Putamen (tissue), 1 donor: ENCODE measurements at places on chromosomes 11 and 22.

GRCh38 chr11:70421123-70421522, 22.8 kb downstream of the CTTN start:
- no peak for DNase-seq

GRCh38 chr22:41488076-41488475, 19.2 kb downstream of the ACO2 start:
- no peak for DNase-seq

DNA sequence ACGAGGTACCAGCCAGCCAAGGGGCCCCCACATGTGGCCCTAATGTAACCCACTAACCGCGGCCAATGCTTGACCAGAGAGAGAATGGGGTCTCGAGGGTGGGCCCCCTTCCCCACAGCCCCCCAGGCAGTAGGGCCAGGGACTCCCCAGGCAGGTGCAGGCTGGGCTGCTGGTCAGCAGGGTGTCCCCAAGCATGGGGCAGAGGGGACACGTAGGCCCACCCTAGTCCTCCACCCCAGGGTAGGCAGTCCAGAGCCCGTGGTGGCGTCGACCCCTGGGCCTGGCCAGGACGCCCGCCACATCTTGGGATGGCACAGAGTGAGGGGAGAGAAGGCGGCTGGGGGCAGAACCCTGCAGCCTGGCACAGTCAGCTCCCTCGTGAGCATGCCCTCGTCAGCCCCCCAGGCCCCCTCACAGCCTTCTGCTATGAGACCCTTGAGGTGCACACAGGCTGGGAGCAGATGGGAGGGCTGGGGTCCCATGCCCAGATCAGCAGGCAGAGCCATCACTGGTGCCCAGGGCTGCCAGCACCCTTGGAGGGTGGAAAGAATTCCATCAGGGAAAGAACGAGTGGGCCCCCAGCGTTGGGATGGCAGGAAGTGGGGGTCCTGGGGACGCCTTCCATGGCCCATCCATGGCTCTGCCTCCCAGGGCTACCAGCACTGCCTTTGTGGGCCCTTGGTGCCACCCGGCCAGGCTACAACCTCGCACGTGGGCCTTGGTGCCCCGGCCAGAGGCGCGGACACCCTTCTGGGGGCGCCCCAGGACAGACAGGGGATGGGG, 6.1 kb downstream of the TNNT3 start:
- no peak for DNase-seq

DNA sequence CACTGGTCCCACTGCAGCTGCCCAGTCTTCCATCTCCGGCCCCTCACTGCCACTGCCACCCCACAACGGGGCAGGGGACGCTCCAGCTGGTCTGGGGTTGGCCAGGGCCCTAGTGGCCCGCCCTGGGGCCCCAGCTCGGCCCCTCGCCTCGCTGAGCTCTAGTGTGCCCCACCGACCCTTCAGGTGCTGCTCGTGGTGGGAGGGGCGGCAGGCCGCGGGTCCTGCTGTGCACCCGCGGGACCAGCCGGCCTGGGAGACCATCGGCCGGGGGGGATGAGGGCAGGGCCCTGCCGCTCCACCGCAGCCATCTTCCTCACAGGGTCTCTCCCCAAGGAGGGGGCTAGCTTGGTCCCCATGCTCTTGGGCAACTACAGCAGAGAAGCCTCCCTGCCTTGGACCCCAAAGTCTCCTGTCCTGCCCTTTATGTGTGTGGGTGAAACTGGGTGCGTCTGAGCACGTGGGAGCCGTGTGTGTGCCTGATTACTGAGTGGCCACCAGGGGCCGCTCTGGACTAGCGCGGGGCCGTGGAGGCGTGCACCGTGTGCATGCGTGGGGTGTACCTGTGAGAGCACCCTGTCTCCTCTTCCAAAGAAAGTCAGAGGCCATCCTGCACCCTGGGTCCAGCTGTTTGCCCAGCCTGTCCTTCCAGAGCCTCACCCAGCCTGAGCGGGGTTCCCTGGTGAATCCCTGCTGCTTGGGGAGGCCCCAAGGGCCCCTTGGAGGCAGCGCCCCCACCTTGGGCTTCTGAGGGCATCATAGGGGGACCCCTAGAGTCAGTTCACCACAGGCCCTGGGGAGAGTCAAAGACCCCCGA, 6.0 kb upstream of the ACR start:
- DNase-seq, result peak; percentile 66

GRCh38 chr11:106426696-106427095, 349.2 kb downstream of the AASDHPPT start:
- no peak for DNase-seq

- DNase-seq, result no peak
Measured at GRCh38 chr11:42812361-42812760, 499.4 kb upstream of the API5 start.

GRCh38 chr11:61153593-61154095, 7.6 kb downstream of the VPS37C start:
- no peak for DNase-seq

GRCh38 chr22:23325183-23325582, 144.9 kb downstream of the BCR start:
- DNase-seq, result no peak

- DNase-seq, result no peak
Measured at GRCh38 chr22:33465554-33465953, 407.4 kb upstream of the SYN3 start.

GRCh38 chr22:30167734-30168133, 78.8 kb downstream of the LIF start:
- no peak for DNase-seq

DNA sequence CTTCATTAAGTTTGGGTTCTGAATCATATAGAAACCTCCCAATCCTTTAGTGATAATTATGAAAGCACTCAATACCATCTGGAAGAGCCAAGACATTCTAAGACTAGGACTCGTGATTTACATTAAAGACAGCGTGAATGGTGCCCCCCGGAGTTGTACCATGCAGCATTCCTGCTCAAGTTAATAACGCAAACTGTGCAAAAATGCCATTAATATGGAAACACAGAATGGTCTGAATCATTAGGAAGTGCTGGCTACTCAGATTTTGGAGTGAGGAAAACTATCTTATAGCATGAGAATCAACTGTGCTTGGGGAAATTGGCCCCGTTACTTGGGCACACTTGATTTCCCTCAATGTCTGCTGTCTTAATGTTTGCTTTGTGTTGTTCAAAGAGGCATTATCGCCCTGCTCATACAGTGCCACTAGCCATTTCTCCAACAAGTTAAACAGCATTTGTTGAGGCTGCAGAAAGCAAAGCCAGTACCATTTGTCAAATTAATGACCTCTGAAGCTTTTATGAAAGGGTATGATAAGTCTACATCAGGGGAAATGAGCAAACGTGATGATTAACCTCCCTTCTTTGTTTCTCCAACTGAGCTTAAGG, 18.5 kb upstream of the TPH1 start:
- DNase-seq, result no peak
